ENCODE measurements at places on chromosomes 4 and X.

DNA sequence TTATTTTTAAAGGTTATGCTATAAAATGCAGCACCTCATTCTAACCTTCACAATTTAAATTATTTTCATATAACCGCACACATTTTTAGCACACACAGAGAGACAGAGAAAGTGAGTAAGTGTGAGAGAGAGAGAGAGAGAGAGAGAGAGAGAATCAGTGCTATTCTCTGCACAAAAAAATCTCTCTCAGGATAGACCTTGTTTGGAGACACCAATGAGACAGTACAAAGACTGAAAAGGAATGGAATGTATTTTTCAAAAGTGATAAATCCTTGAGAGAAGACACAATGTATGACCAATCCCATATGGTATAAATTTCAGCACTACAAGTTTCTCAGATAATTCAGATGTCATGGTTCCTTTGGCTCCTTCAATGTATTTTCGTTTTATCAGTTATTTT, 132.1 kb upstream of the PCDH18 start:
- peak; percentile 56 for DNase-seq

DNA sequence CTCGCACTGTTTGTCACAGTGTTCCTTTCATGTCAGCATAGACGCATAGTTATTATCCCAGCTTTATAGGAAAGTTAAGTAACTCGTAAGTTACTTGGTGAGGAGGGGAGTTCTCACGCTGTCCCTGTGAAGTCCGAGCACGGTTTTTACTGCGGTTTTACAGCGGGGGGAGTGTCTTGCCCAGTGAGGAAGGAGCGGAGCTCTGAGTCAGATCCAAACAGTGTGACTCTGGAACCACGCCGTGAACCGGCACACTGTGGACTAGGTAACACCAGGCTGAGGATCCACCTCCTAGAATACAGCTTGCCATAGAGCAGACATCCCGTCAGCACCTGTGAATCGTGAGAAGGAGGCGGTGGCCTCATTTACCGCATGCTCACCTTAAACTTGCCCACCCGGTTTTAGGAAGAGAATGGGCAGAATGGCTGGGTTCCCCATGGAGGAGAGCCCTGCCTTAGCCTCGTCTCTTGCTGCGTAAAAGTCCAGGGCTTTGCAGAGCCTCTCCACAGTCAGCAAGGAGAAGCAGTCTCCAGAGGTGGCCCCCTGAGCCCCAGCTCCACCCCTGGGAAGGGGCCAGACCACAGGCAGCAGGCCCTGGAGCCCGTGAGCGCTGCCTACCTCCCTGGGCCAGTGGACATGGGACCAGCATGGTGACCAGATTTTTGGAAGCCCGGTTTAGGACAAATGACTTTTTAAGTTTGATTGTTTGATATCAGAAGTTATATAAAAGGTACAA, 40.2 kb upstream of the HGFAC start:
- DNase-seq, result no peak

DNA sequence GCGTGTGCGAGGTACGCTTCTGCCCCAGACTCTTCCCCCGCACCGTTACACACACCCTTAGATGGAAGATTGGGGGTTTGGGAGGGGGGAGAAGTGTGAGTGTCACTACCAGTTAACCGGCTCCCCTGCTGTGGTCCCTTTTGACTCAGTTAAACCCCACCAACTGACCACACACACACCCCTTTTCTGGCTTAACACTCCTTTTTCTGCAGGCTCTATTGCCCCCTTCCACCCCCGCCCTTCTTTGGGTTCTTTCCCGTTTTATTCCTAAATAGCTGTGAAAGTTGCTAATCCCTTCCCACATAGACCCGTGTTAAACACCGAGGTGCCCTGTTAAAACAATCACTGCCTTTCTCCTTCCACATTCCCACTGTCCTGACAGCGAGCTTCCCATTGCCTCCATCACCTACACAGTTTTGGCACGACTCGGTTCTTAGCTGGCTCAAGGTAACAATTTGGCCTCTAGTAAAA, 3.7 kb upstream of the NR3C2 start:
- no peak for DNase-seq

GRCh38 chr4:40280586-40280985, 54.5 kb upstream of the CHRNA9 start:
- no peak for DNase-seq

DNA sequence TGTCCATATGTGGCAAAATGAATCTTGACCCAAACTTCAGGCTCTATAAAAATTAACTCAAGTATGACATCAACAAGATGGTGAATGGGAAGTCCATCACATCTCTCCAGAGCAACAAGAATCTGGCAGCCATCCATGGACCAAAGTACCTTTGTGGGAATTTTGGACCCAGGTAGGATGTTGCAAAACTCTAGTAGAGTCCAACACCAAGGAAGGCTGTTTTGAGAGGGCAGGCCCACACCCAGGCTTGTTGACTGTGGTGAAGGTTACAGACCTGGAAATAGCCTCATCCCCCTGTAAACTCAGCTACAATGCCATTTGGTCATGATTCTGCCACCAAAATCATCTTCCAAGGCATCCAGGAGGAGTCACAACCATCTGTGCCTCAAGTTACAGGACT, 12.9 kb downstream of the DGAT2L6 start:
- DNase-seq, result no peak

DNA sequence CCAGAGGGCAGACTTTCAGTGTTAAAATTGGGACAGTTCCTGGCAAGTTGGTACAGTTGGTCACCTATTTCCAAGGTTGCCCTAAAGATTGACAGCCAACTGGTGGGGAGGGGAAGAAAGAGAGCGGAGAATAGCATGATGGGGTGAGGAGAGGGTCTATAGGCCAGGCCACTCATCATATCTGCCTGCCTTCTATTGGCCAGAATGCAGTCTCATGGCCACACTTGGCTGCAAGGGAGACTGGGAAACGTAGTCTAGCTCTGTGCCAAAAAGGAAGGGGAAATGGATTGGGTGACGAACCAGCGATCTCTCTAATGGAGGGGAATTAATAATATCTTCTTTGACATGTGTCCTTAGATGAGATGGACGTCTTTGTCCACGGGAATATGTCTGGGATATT, 197.4 kb upstream of the ATP6AP2 start:
- no peak for DNase-seq

DNA sequence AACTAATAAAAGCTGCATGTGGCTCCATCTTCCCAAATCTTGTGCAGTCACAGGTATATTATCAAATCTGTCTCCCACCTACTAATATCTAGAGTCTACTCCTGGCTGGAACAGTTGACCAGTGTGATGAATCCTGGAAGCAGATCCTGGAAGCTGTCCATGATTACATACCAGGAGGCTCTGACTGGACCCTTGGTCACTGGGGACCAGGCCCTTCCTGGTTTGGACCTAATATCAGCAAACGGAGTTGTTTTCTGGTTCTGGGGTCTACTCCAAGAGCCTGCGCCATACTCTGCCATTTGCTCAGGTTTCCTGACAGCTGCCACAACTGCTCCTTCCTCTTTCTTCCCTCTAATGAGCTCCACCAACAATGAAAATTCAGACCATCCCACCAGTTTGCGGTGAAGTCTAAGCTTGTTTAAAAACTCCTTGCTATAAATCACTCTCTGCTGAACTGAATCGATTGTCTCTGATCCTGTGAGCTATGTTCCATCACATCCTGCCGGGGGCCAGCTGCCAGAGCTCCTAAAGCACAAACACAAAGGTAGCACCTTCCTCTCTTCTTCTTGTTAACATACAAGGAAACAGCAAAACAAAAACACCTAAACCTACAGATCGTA, 114.2 kb downstream of the PALLD start:
- DNase-seq, result peak; percentile 60

DNA sequence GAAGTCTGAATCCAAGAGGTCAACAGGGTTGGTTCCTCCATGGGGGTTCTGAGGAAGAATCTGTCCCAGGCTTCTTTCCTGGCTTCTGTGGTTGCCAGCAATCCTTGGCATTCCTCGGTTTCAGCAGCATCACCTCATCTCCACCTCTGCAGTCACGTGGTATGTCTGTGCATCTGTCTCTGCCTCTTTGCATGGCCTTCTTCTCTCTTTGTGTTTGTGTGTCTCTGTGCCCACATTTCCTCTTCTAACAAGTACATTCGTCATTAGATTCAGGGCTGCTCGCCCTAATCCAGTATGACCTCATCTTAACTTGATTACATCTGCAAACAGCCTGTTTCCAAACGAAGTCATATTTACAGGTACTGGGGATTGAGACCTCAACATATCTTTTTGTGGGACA, 114.0 kb downstream of the BCOR start:
- DNase-seq, result no peak

- DNase-seq, result no peak
These were observed 46.3 kb downstream of the ATP1B4 start for GRCh38 chrX:120408168-120408567.

GRCh38 chr4:84167093-84167492, 332.0 kb downstream of the NKX6-1 start:
- no peak for DNase-seq

GRCh38 chr4:169823685-169824084, 65.9 kb upstream of the HPF1 start:
- peak; percentile 62 for DNase-seq

- DNase-seq, result no peak
These were observed 70.4 kb downstream of the FGFBP1 start for GRCh38 chr4:15868111-15868510.

DNA sequence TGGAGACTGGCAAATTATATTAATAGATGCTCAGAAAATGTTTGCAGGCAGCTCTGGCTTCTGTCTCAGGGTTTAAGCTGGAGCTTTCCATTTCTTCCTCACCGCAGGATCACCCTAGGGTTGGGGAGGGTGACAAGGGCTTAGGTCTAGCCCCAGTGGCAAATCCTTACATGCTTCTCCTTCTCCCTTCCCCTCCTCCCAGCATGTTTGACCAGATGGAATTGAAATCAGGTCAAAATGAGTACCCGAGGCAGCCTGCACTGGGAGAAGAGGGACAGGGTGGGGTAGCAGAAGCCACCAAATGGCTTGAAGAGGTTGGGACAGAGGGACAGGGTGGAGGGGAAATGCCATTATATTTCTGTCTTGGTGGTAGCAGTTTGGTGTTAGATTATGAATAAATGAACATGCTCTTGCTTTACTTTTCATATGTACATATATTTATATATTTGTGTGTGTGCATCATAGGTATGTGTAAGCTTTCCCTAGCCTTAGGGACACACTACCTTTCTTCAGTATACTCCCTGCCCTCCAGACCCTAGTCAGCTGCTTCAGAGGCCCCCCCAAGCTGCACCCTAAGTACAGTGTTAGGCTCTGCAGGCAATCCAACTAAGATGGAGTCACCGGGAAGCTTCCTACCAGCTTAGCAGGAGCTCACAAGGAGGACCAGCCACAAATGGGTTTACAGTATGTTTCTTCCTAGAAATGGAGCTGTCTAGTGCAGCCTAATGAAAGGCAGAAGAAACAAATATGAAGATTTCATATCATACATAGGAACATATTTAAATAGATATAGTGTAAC, 1.8 kb downstream of the TMEM35A start:
- DNase-seq, result no peak

GRCh38 chr4:95409127-95409526, 139.6 kb downstream of the UNC5C start:
- no peak for DNase-seq
